ENCODE measurements at places on chromosomes 11 and 22.

DNA sequence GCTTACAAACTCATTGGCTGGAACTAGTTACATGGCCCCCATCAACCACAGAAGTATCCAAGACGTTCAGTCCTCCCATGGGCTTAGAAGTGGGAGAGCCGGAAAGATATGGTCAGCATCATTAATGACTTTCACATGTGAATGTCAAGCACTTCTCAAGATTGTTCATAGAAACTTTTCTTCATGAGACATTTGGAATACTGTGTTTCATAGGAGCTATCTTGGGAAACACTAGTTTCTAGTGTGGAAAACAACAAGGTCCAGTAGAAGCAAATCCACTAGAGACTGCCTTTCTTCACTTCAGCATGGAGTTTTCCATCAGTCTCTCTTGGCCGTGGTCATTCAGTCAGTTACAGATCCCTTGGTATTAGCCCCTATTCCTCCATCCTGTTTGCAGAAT, 160.9 kb downstream of the C11orf91 start:
- no peak for DNase-seq

GRCh38 chr11:11793073-11793472, 48.7 kb upstream of the USP47 start:
- DNase-seq, result no peak

DNA sequence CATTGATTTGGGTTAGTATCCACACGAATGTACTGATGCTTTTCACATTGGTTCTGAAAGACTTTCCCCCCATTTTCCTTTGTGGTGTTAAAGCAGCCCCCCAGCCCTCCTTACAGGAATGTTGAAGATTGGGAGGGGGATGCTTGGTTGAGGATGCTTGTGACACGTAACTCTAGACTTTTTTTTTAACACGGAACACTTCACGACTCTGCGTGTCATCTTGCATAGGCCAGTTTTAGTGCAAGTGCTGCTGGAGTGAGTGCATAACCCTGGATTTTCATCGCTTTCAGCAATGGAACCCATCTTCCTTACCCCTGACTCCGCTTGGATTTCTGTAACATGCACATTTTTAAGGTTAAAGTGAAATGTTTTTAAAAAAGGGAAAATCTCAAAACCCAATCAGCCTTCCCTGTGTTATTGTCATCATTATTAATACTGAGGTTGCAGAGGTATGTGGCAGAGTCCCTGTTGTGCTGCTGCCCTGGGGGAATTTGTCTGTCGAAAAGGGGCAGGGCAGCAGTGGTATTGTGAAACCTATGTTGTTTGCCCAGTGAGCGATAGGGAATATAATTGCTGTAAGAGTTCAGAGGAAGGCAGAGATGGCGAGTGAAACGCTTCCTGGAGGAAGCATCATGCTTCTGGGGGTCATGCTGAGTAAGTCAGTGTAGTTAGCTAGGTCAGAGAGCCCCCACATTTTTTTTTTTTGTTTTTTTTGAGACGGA, 12.1 kb downstream of the CECR2 start:
- DNase-seq, result no peak

GRCh38 chr11:79512706-79513469, 72.1 kb upstream of the TENM4 start:
- no peak for DNase-seq

DNA sequence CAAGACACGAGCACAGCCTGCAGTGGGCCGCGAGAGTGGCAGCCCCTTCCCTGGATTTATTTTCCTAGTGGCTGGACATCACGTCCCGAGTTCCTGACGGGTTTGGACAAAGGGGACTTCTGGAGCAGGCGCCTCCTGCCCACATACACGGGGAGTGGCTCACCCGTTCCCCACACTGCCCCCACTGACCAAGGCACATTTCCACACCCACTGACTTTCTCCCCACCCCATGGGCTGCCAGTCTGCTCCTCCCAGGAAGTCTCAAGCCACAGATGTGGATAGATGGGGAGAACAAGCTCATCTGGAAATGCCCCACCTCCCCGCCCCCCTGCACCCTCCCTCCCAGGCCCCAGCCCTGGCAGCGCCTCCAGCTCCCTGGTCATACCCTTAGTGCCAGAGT, 34.0 kb upstream of the FADD start:
- DNase-seq, result no peak

GRCh38 chr11:7467652-7468051, 17.7 kb upstream of the OLFML1 start:
- DNase-seq, result no peak

- DNase-seq, result peak; percentile 24
Observed at GRCh38 chr11:13668957-13669521, 571 bp downstream of the FAR1 start.

- no peak for DNase-seq
Observed at GRCh38 chr11:116049383-116049782, 545.2 kb upstream of the CADM1 start.

DNA sequence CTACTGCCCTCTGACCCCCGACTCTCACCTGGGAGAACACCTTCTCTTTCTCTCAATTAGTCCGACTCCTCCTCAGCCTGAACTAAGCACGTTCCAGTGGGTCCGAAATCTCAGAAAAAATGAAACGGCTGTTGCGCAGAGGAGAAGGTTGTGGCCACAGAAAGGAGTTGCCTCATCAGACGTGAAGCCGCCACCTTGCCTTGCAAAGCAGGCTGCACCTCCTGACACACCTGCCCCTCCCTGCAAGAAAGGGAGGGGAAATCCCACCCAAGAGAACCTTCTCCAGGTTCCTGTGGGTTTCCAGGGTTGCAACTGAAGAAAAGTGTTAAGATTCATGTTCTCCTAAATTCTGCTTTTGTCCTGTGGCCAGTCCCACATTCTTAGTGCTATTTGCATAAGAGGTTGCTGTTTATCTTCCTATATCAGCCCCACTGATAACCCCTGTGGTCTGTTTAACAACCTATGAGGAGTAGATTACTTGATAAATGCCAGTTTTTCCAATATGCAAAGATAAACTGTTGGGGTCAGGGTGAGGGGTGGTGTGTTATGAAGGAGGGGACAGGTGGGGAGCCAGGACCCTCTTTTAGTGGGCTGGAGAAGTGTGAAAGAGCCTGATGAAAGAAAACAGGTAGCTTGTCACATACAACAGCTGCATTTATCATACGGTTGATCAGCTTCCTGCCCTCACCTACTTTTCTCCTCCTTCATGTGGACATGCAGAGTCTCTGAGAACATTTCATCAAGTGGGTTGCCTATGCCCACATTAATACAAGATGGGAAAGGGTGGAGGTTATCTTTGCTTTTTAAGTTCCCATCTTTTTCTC, 18.2 kb downstream of the ZBTB16 start:
- DNase-seq, result no peak

- no peak for DNase-seq
Observed at GRCh38 chr11:78265326-78265725, 76.6 kb downstream of the USP35 start.

DNA sequence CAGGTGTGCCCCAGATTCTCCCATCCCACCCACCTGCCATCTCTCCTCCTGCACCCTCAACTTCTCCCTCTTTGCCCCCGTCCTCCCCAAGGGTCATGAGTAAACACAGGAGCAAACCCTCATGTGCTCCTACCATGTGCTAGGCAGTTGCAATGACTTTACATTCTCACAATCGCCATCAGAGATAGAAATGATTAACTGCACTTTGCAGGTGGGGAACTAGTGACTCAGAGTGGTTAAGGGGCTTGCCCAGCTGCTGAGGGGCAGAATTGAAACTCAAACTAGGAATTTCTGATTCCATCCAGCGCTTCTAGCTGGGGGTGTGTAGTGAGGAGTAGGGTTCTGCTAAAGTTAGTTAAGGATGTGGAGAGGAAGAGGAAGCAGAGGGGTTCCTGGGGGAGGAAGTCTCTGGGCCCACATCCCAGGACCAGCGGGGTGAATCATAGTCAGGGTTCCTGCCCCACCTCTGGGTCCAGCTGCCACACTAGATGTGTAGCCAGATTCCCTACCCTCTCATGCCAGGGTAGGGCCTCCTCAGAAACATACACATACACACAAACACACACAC, 16.0 kb upstream of the PRG2 start:
- peak; percentile 31 for DNase-seq

- DNase-seq, result no peak
Observed at GRCh38 chr11:86664930-86665329, 7.5 kb downstream of the ME3 start.

GRCh38 chr11:111582163-111582562, 20.1 kb upstream of the SIK2 start:
- DNase-seq, result no peak
